Endodermal cell (in vitro differentiated cells): ENCODE measurements at places on chromosomes 6 and 20.
A peak's percentile ranks its signal among the peaks of the same experiment; 100 is the strongest.

DNA sequence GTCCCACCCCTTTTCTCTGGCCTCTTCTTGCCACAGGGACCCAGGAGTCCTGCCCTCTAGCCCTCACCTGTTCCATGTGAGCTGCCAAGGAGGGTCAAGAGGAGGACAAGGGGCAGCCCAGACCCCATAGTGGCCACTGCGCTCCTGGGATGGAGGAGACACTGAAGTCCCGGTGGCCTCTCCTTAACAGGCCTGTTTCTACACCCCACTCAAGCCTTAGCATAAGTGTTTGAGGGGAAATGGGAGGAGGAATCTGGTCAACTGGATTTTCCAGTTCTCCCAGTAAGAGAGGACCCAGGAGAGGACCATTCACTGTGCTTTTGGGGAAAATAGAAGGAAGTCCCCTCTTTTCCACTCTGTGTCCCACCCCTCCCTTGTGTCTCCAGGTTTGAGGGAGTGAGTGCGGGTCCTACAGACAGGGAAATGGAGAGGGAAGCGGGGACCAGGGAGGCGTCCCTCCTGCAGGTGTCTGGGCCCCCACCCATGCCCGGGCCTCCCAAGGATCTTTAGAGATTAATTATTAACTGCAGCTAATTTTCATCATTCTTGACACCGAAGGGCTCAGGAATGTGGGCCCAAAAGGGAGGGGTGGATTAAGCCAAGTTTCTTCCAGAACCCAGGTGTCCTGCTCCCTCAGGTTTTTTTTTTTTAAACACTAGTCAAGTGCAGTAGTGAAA is at the start of gene SFTA2:
Gene SFTA2 (minus strand): TSS at position 202 of the 677 bp plus-strand sequence. CDS start 74 bp downstream, at position 128.
- DNase-seq: no peak

DNA sequence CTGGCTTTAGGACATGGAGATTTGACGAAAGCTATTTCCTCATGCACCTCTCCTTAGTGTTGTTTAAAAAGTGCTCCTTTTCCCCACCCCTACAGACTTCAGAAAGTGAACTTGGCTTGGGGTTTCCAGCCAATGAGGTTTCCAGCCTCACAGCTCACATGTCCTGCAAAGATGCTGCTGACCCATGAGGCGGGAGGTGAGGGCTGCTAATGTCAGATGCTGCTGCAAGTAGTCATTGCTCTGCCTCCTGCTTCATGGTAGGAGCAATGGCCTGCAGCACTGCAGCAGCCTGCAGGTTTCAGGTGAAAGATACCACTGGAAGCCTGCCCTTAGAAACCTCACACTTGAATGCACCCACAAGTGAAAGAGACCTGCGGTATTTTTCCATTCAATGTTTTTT is 112.8 kb downstream of the LAMP5 start:
- DNase-seq: no peak

DNA sequence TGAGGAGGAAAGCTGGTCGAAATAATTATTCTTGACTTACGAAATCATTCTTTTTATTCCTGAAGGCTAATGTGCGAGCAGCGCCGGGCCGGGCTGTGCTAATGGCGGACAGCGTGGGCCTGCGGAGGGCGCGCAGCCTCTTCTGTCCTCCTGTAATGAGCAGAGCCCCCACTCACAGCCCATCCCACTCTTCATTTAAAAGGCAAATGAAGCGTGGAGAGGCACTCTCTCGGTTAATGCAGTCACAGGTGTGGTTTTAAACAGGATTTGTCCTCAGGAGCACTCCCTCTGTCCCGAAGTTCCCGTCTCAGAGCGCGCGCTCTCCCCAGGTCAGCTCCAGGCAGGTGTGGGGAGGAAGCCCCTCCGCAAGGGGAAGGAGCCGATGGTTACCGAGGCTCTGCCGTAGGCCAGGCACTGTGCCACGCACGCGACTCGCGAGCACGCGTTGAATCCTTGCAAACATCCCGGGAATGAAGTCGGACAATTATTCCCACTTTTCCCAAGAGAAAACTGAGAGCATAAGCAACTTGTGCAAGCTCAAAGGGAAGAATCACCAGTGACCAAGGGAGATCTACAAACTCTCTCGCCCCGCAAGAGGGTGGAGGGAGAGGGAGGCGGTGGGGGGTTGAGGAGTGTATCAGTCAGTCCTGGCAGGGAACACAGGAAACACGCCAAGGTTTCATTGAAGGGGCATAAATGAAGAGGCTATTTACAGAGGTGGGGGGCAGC is 35.5 kb upstream of the ZFAND3 start:
- DNase-seq: peak; percentile 71

- DNase-seq: no peak
Measured at GRCh38 chr20:37994512-37994911, 38.7 kb downstream of the TTI1 start.

DNA sequence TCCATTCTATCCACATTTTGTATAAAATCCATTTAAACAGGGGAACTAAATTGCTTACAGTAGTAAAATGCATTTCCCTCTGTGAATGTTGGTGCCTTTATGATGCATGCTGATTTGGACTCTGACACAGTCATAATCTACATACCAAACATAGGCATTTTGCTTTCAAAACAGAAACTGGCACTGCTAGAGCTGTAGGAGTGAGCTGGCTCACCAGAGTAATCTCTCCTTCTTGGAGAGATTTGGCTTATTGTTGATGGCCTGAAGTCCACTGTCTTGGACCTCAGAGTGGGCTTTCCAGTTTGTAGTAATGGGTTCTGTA is 363.2 kb upstream of the FLRT3 start:
- DNase-seq: no peak

DNA sequence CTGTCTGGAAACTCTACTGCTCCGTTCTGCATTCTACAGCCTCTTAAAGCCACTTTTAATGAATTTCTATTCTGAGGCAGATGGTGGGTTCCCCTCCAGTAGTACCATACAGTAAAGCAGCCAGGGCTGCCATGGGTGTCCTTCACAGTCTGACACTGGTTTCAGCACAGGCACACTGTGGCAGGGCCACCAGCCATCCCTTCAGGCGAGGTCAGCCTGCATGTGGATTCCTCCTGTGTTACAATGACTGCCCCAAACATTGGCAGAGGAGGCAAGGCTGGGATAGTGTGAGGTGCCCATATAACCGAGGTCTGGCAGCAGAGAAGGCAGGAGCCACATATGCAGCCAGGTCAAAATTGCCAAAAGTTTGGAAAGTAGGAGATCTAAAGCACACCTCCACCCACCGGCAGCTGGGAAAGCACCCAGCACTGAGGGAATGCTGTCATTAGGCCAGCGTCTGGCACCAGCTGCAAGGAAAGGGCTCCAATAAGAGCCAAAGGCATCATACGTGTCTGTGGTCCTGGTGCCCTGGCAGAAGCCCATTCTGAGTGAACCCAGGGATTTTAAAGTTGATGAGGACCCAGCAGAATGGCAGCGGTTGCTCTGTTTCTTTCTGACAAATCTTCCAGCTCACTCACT is 24.0 kb downstream of the STK35 start:
- no peak for DNase-seq

- DNase-seq: peak; percentile 37
Measured at GRCh38 chr20:1328680-1329330, at the start of gene SDCBP2. Gene SDCBP2 (minus strand): TSS chr20:1329139. CDS start chr20:1320416, 8,723 bp downstream.

DNA sequence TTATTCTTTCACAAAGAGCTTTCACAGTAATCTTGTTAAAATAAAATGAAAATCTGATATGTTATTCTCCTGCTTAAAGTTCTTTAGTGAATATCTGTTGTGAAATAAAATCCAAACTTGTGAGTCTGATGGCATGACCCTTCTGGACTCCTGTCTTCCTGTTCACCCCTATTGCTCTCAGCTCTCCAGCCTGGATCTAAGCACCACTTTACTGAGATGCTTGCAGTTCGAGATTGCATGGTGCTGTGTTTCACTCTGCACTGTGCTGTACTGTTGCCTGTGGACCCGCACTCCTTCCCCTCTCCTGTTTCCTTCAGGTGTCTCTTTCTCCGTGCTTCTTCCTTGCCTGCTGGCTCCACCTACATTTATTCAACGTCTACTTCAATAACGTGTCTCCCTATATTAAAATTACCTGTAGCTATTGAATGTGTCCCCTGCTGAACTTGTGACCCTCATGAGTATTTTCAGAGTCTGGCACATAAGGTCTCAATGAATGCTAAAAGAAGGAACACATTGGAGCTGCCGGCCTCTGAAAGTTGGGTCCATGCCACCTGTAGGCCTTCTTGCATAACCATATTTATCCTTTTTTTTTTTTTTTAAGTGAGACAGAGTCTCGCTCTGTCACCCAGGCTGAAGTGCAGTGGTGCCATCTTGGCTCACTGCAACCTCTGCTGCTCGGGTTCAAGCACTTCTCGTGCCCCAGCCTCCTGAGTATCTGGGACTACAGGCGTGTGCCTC is 100.1 kb downstream of the ARID1B start:
- DNase-seq: no peak

- DNase-seq: no peak
Measured at GRCh38 chr20:38243709-38244020, 16.9 kb downstream of the KIAA1755 start.

DNA sequence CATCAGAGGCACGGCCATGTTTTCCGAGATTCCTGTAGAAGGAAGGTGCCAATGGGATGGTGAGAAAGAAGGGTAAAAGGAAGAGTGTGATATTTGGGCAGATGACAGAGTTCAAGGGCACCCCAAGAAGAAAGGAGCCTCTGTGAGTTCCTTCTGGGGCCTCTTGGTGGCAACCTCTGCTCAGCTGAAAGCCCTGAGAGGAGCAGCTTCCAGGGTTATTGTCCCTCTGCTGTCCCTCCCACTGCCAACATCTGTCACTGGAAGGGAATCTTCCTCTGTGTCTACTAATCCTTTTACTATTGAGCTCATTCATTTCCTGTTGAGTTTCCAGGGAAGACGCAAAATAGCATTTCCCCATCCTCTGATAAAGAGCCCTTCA is 40.0 kb upstream of the KCNK16 start:
- peak; percentile 71 for DNase-seq

DNA sequence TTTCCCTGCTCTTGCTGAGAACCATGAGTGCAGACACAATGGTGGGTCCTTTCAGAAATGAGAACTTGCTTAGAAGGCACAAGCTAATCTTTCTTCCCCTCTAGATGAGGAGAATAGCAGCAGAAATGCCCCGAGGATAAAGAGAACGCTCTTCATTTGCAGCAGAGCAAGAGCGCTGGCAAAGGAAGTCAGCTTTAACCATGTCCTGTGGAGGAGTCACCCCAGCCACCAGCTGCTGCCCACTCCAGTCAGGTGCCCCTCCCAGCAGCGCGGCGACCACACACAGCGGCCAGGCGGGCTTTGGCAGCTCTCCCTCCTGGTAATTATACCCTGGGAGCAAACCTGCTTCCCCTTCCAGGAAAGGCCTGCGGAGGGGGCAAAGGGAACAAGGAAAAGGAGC is 42.4 kb upstream of the EMILIN3 start:
- DNase-seq: no peak

- no peak for DNase-seq
Measured at GRCh38 chr20:13736436-13737191, 48.1 kb downstream of the ESF1 start.

DNA sequence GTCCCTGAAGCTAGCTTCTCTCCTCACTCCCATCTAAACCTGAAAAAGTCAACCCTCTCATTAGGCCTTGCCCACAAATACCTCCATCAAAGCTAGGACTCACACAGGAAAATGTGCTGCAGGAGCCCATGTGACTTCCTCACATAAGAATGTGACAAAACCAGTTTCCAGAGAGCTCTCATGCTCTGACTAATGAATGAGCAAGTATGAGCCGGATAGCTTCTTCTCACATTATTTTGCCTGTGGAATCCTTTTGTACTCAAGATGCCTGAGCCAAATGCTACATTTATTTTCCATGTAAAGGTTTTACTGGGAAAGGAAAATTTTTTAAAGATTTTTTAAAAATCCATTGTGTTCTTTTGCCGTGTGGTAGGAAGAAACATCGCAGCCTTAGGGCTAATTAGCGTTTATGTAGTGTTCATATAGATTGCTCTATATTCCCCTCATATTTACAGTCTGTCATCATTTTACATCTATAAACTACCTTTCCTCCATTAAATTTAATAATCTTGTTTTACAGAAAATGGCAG is 68.6 kb upstream of the CCN6 start:
- DNase-seq: peak; percentile 79

- no peak for DNase-seq
Measured at GRCh38 chr6:12929678-12930077, 213.1 kb downstream of the PHACTR1 start.

DNA sequence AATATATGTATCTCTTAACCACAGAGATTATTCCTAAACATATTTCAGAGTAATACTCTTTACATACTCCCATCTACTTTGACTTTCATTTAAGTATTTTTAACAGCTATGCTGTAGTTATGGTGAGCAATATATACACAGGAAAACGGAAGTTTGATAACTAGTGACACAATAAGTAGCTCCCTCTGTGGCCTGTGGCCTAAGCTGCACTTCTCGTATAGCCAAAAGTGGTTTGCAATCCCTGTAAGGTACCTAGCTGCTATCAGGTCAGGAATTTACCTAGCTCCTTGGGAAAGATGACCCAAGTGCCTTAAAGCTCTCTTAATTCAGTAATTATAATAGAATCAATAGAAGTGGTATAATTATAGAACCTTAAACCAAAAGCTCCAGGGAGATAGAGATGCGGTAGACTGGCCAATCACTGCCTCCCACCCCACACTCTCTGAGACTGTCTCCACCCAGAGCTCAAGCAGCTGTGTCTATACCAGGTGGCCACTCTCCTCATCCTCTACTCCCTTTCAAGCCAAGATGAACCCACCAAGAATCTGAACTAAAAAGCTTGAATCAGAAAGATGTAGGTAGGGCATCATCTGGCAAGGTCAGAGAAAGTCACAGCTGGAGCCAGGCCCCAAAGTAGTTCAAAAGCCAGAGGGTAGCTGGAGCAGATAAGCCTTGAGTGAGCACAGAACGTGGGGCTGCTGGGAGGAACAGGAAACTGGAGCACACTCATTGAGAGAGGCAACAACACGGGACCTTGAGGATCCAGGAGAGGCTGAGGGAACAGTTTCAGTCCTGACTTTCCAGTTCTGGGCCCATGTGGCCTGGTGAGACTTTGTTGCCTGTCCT is 84.9 kb upstream of the ASF1A start:
- no peak for DNase-seq

GRCh38 chr20:3431109-3431508 is 23.6 kb upstream of the DNAAF9 start:
- DNase-seq: no peak

GRCh38 chr6:27886073-27886472 is 26.1 kb downstream of the OR2B2 start:
- no peak for DNase-seq

GRCh38 chr6:43298565-43299337 is 691 bp downstream of the SLC22A7 start:
- no peak for DNase-seq

- no peak for DNase-seq
Measured at GRCh38 chr6:163671791-163672190, 257.3 kb downstream of the QKI start.

DNA sequence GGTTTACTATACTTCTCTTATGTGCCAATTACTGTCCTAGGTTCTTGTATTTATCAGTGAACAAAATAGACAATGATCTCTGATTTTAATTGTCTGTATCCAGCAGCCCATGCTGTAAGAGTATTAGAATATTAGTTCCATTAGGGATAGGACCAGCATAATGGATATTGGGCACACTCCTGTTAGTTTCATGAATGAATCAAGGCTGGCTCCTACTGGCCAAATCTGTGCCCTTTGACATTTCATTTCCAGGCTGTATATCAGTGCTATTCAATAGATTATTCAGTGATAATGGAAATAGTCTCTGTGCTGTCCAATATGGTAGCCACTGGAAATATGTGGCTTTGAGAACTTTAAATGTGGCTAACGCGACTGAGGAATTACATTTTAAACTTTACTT is 1007.9 kb upstream of the FLRT3 start:
- no peak for DNase-seq
